ENCODE measurements at places on chromosomes 7 and 10. TPM values are rescaled to one million over a fixed set of nuclear protein-coding genes. Genes with fewer than 3 reads are reported as not detected.

DNA sequence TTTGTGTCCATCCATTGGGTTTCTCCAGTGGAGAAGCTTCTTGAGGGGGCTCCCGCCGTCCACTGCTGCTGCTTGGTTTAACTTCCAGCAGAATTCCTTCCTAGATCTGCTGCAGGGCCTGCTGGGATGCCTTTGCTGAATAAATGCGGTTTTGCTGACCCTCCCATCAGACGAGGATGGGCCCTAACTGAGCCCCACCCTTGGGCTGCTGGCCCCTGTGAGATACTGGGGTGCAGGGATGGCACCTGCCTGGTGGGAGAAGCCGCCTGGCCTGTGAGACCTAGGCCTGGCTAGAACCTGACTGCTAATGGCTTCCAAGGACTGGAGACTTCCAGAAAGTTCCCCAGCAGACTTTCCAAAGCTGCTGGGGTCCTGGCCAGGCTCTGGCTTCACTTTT lies 43.8 kb downstream of the ZNF467 start:
- H3K27me3 ChIP-seq = no peaks in the 10 kb centered on the region
- no peak for DNase-seq
- H3K27ac ChIP-seq = no peak overlapping the region
- H3K4me3 ChIP-seq = no peak overlapping the region
- H3K4me1 ChIP-seq = no peaks in the 10 kb centered on the region

GRCh38 chr10:88892222-88892967 lies 12.3 kb downstream of the STAMBPL1 start:
- H3K4me1 ChIP-seq = peaks cover 15% of the 10 kb centered on the region
- no peaks in the 10 kb centered on the region for H3K36me3 ChIP-seq
- H3K27ac ChIP-seq = no peak overlapping the region

Gene ANKRD2
- total RNA-seq = 0.24 TPM

- no peaks in the 10 kb centered on the region for H3K27me3 ChIP-seq
- DNase-seq = no peak
- H3K27ac ChIP-seq = no peak overlapping the region
Observed at GRCh38 chr7:50682573-50682972, 100.1 kb downstream of the GRB10 start.

Gene SHTN1
- total RNA-seq = 38.6 TPM

DNA sequence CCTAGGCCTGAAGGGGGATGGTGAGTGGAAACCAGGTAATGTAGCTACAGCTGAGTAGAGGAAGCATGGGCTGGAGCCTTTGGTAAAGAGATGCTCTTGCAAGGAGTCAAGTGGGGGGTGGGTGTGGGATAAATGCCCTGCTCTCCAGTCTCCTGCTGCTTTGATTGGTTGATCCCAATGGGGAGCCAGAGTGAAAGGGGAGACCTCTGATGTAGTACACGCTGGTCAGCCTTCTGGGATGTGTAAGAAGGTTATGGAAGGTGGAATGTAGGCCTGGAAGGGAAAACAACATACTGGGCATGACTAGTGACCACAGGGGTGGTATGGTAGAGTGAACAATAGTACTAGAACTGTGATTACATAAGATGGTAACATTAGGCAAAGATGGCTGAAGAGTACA lies 44.3 kb downstream of the TET1 start:
- no peak overlapping the region for H3K4me3 ChIP-seq
- H3K4me1 ChIP-seq = peaks cover 38% of the 10 kb centered on the region
- H3K27me3 ChIP-seq = no peaks in the 10 kb centered on the region
- no peak for DNase-seq

- no peaks in the 10 kb centered on the region for H3K36me3 ChIP-seq
- no peak overlapping the region for H3K27ac ChIP-seq
- H3K4me3 ChIP-seq = no peak overlapping the region
- DNase-seq = no peak
- no peaks in the 10 kb centered on the region for H3K27me3 ChIP-seq
- peaks cover 7% of the 10 kb centered on the region for H3K4me1 ChIP-seq
Observed at GRCh38 chr7:147519062-147519461, 1071.5 kb upstream of the C7orf33 start.

DNA sequence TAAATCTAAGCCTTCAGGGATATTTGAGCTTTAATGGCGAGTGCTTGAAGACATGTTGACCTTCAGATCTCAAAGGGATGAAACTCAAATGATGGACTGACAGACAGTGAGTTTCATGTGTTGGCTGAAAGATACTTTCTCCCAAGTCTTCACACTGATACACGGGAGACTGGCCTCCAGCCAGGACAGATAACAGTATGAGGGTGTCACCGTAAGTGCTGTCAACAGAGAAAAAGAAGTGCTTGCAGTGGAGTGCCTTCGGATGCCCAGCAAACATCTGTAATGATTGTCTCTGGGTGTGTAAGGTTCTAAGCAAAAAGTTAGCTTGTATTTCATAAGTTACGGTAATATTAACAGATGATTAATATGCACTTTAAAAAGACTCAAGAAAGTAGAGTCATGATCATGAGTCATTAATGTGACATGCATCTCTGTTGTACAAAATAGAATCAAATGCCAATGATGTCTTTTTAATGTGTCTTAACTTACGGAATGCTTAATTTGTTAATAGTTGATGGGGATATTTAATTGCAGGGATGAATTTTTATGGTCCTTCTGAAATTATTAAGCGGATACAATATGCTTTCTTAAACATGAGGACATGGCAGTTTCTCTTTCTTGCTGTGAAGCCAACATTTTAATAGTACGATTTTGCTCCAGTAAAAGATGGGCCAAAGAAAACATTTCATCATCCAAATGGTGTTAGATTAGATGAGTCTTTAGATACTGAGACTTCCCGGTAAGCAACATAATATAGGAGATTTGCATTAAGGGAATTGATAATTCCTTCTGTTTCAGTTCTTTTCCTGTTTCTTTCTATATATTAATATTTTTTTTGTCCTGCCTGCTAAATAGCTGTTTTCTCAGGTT lies 292.5 kb downstream of the GALNT17 start:
- H3K27me3 ChIP-seq = peaks cover 6% of the 10 kb centered on the region
- peaks cover 8% of the 10 kb centered on the region for H3K4me1 ChIP-seq
- no peak overlapping the region for H3K27ac ChIP-seq

Gene PLPP4
- total RNA-seq = 8.8 TPM

DNA sequence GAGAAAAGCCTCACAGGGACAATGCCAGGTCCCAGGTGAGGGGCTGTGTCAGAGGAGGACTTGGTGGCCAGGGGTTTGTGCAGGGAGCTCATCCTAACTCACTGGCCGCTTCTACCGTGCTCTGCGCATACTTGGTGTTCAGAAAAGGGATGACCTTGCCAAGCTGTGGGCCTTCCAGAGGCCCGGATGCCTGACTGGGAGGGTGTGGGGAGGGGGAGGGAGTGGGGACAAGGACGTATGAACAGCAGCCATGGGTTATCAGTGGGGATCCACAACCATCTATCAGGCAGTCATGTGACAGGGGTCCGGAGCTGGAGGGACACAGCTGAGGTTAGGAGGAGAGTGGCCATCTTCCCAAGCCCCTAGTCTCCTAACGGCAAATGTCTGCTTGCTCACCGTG lies 6.2 kb downstream of the SFXN4 start:
- H3K36me3 ChIP-seq = peaks cover 18% of the 10 kb centered on the region
- no peaks in the 10 kb centered on the region for H3K27me3 ChIP-seq
- no peak overlapping the region for H3K4me3 ChIP-seq
- DNase-seq = no peak
- no peak overlapping the region for H3K27ac ChIP-seq
- H3K4me1 ChIP-seq = peaks cover 14% of the 10 kb centered on the region

Measured in mesothelial cell of epicardium (in vitro differentiated cells).